ENCODE measurements at places on chromosomes 13 and 19.

- DNase-seq, result peak; percentile 59
Measured at GRCh38 chr13:97367016-97367822, 66.8 kb upstream of the RAP2A start.

- DNase-seq, result no peak
Measured at GRCh38 chr13:73893833-73894232, 240.4 kb downstream of the KLF12 start.

DNA sequence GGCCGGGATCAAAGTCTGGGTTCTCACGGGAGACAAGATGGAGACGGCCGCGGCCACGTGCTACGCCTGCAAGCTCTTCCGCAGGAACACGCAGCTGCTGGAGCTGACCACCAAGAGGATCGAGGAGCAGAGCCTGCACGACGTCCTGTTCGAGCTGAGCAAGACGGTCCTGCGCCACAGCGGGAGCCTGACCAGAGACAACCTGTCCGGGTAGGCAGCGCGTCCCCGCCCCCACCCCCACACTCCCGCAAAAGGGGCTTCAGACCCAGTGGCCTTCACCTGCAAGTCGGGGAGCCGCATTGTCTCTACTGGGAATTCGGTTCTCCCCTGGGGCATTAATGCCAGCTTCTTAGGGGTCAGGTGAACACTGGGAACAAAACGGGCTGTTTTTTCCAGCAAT, 114.7 kb upstream of the MCF2L start:
- DNase-seq, result no peak

GRCh38 chr19:9823816-9824215, 3.9 kb upstream of the UBL5 start:
- no peak for DNase-seq

- no peak for DNase-seq
Measured at GRCh38 chr19:18999016-18999758, 34.1 kb downstream of the SUGP2 start.

DNA sequence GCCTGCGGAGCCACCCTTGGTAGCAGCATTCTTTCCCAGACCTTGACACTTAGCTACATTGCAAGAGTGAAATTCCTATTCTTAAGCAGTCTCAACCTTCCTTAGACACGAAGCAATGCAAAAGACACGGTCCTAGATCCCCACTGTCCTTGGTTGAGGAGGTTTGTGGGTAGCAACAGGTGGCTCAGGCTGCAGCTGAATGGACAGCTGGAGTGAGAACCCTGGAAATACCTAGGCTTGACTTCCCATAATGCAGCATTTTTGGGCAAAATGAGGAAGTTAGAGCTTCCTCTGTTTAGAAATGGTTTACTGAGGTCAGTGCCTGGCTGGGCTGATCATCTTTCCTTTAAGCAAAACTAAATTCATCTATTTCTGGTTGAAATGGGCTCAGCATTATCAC, 296.6 kb downstream of the RFC3 start:
- DNase-seq, result no peak

DNA sequence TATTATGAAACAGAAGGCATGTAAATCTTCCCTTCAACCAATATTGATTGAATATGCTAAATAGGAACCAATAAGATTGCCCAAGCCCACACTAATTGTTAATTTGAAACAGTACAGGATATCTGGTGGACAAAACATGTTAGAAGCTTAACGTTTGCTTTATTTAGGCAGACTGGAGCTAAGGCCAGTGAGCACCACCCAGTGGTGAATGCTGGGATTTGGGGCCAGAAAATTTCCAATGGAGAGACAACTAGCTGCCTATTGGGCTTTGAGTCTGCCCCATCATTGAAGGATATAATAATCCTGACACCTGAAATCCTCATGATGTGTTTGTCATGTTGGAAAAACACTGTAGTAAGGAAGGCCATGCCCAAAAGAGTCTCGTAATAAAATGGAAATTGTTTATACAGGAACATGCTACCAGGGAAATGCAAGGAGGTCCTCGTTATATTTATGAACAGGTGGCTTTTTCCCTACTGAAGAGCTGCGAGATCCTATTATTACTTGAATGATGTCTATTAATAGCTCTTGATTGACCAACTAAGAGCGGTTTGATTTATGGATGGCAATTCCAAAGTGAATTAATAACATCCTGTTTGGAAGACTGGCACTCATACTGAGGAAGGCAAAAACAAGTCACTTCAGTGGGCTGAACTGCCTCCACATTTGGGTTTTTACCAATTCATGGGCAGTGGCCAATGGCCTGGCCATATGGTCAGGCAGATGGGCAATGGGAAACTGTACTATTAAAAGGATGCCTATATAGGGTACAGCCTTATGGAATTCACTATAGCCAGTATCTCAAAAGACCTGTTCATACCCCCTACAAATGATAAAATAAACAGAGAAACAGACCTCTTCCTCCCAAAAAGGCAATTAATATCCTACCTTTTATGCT, 8.7 kb downstream of the SIGLECL1 start:
- DNase-seq, result peak; percentile 62

DNA sequence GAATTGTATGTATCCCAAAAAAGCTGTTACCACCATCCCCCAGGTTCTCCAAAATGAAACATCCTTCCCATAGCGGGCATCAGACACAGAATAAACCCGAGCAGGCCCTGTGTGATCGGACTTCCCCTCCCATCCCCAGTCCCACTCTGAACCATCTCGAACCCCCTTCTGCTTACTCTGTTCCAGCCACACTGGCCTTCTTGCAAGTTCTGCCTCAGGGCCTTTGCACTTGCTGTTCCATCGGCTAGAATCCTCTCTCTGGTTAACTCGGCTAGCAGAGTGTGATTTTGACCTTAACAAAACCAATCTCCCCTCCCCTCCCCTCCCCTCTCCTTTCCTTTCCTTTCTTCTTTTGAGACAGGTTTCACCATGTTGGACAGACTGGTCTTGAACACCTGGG, 15.7 kb downstream of the AP2S1 start:
- no peak for DNase-seq

- DNase-seq, result no peak
Measured at GRCh38 chr19:14530506-14530905, 1.1 kb downstream of the TECR start.

DNA sequence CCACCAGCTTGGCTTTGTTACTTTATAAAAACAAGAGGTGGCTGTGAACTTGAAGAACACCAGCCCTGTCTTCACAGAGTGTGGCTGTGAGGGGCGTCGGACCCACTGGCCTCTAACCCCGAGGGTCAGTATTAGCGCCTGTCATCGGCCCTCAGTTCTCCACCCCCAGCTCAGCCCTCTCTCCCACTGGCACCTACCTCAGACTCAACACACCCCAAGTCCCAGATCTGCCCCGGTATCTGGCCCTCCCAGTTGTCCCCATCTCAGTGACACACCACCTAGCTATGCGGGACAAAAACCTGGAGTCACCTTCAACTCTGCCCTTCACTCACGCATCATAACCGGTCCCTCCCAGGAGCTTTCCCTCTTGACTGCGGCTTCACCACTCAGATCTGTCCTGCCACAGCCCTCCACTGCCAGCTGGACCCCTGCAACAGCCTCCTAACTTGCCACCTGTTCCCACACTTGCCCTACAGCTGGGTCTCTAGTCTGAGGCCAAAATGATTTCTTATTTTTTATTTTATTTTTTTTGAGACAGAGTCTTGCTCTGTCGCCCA, 45.4 kb downstream of the PEPD start:
- no peak for DNase-seq

GRCh38 chr13:44259045-44260027, 114.3 kb upstream of the SERP2 start:
- no peak for DNase-seq

- no peak for DNase-seq
Measured at GRCh38 chr13:98272549-98272948, 95.5 kb upstream of the RNF113B start.

GRCh38 chr19:15466851-15467733, 2.7 kb upstream of the RASAL3 start:
- DNase-seq, result peak; percentile 43

DNA sequence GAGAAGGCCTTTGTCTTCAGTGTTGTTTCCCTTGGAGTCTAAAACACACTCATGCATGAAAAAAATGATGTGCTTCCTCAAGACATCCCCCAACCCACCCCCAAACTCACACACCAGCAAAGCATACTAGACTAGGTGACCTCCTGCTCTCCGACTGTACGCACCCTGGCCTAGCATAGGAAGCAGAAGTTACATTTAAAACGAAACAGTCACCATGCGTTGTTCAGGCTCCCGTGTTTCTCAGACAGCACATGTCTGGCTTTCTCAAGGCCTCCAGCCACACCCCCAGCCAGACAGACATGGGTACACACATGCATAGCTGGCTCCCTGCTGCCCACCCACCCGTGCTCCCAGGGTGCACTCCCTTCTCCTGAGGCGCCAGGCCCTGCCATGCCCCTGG, 28.7 kb upstream of the C1QTNF9 start:
- no peak for DNase-seq

GRCh38 chr13:33129886-33130285, 113.7 kb downstream of the KL start:
- no peak for DNase-seq

DNA sequence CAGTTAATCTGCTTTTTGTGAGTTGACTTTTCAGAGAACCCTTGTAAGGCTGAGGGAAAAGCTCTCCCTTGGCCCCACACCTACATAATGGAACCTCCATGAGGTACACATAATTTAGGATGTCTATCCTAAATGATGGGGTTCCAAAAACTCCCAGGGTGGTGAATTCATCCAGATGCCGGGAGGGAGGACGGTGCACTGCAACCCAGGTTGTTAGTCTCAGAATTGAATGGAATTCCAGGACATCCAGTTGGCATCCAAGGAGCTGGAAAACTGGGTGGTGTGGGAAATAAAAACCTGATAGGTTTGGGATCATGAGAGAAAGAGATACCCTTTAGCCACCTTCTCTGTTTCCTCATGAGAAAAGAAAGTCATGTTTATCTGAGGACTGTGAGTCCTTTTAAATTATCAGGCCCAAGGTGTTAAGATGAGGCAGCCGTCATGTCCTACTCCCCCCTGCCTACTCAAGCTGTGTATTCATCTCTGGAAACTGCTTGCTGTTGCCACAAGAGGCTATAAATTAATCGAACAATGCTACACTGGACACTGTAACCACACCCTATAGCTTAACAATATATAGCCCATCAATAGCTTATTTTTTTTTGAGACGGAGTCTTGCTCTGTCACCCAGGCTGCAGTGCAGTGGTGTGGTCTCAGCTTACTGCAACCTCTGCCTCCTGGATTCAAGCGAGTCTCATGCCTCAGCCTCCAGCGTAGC, 49.5 kb downstream of the C13orf46 start:
- DNase-seq, result no peak

DNA sequence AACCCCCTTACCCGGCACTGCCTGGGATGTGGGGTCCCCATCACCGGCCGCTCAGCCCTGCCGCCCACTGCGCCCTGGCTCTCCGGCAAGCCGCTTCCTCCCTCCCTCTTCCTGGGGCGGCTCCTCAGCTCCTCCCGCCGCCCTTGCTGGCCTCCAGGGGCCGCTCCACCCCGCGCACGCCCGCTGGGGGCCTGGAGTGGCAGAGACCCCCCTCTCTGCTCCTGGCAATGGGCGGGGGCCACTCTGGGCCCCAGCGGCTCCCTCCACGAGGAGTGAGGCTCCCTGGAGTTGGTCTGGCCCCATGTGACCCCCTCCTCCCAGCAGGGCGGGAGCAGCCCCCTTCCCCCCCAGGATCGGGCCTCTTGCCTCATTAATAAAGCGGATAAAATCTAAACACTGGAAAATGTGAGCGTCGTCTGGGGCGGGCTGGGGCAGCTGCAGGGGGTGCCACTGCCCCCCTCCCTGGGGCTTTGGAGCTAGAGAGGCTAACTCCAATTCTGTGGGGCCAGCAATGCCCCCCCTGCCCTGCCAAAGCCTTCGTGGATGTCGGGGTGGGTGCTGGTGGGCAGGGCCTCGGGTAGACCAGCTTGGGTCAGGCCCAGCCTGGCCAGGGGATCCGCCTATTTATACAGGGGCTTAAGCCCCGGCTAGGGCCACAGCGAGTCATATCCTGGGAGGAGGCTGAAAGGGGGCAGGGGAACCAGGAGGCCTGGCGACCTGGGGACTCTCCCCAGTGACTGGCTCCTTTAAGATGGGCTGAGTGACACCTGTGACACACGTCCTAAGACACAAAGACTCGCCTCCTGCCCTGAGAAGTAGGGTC, at the start of gene PTGER1:
TSS of gene PTGER1 (minus strand) at position 104 of the 823 bp plus-strand sequence. CDS start 1,034 bp downstream, outside the sequence.
- peak; percentile 81 for DNase-seq

- DNase-seq, result no peak
Measured at GRCh38 chr13:22993148-22993547, 187.6 kb upstream of the SGCG start.

GRCh38 chr13:50708461-50708860, 135.0 kb downstream of the DLEU7 start:
- no peak for DNase-seq

GRCh38 chr19:49772850-49773432, 6.1 kb downstream of the AP2A1 start:
- no peak for DNase-seq

- no peak for DNase-seq
Measured at GRCh38 chr19:32219392-32219791, 126.0 kb upstream of the ZNF507 start.

- DNase-seq, result peak; percentile 92
Measured at GRCh38 chr19:48290771-48291488, 21.0 kb downstream of the ZNF114 start.
